ENCODE measurements at places on chromosomes 11 and 22.

DNA sequence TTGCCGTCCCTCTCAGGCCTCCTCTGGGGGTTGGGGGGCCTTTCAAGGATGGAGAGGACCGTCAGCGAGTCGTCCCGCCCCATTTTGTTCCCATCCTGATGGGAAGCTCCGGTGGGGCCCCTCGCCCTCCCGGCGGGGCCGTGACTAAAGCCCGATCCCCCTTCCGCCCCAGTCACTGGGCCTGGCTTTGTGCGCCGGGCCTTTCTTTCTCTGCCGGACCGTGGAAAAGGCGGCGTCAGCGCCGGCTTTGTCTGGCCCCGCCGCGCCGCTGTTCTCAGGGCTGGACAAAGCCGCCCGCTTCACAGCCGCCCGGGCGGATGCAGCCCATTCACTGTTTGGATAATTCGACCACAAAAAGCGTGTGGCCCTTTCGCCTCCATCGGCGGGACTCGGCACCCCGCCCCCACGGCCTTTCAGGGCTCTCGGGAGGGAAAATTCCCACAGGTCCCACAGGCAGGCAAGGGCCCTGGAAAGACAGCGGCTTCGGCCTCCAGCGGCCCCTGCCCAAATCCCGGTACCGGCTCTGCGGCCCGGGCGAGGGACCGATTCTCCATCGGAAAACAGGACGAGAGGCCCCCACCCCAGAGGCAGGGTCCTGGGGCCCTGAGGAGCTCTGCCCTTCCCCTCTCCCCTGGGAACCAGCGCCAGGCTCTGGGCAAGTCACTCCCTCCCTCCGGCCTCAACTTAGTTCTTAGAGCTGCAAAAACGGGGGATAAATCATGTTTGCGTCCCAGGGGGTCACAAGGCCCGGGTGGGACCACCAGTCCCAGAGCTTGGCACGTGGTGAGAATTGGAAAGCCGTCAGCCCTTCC, 87.2 kb downstream of the WNT7B start:
- no peak for DNase-seq

DNA sequence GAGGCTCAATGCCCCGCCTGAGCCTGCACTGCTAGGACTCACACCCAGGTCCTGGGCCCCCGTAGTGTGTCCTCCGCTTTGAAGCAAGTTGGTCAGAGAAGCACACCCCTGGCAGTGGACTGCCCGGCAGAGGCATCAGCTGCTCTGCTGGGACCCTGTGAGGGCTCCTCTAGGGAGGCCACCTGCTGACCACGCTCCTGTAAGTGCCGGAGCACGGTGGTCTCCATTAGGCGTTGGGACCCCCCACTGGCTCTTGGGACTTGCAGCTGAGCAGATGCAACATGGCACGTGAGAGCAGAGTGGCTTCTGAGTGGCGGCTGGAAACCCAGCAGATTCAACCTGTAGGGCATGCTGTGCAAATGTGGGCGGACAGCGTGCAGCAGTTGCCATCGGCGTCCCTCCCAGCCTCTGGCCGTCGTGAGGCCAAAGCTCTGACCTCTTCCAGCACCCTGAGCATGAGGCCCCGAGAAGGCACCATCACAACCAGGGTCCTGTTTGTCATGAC, 16.9 kb downstream of the MRGPRG start:
- no peak for DNase-seq

GRCh38 chr22:19199479-19199878, 20.9 kb upstream of the SLC25A1 start:
- DNase-seq, result no peak

DNA sequence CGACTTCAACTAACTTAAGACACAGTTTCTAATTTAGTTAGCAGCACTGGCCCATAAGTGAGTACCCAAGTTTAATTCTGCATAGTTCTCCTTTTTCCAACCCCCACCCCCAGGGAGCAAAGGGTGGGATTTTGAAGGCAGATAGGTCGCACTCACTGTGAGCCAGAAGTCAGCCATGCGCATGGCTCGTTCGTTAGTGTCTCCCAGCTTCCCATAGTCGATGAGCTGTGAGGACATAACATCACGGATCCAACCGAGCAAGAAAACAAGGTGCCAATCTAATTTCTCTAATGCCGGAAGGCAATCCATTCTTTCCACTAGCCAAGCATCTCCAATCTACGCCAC, 577 bp downstream of the MRPL17 start:
- DNase-seq, result no peak

DNA sequence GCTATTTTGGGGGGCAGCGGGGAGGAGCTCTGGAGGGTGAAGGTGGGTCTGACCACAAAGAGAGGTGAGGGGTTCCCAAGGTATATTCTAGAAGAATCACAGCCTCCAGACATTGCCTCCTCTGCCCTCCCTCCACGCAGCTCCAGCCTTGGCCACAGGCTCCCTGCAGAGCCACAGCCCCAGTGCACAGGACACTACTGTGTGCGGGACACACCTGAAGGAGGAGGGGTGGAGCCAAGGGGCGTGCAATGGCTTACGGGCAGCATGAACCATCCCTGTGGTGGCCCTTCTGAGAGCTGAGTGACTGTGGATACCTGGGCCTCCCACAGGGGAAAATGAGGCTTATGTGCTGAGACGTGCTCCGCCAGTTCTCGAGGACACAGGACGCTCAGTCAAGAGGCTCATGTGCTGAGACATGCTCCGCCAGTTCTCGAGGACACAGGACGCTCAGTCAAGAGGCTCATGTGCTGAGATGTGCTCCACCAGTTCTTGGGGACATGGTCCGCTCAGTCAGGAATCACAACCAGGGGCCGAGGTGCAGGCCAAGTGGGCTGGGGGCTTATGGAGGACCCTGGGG, 417.3 kb downstream of the SHANK2 start:
- DNase-seq, result no peak

- DNase-seq, result no peak
These were observed 3.1 kb upstream of the IL17REL start for GRCh38 chr22:50015451-50016307.

DNA sequence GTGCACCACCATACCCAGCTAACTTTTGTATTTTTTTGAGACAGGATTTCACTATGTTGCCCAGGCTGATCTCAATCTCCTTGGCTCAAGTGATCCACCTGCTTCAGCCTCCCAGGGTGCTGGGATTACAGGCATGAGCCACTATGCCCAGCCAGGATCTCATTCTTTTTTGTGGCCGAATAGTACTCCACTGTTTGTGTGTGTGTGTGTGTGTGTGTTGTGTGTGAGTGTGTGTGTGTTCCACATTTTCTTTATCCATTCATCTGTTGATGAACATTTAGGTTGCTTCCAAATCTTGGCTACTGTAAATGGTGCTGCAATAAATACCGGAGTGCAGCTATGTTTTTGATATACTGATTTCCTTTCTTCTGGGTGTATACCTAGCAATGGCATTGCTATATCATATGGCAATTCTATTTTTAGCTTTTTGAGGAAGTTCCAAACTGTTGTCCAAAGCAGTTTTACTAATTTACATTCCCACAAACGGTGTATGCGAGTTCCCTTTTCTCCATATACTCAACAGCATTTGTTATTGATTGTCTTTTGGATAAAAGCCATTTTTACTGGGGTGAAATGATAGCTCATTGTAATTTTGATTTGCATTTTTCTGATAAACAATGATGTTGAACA, 105.4 kb downstream of the TTC28 start:
- DNase-seq, result no peak

- DNase-seq, result peak; percentile 2
These were observed 192.7 kb downstream of the NAV2 start for GRCh38 chr11:19905280-19905853.

GRCh38 chr11:69882270-69882608, 63.0 kb upstream of the FGF3 start:
- no peak for DNase-seq

DNA sequence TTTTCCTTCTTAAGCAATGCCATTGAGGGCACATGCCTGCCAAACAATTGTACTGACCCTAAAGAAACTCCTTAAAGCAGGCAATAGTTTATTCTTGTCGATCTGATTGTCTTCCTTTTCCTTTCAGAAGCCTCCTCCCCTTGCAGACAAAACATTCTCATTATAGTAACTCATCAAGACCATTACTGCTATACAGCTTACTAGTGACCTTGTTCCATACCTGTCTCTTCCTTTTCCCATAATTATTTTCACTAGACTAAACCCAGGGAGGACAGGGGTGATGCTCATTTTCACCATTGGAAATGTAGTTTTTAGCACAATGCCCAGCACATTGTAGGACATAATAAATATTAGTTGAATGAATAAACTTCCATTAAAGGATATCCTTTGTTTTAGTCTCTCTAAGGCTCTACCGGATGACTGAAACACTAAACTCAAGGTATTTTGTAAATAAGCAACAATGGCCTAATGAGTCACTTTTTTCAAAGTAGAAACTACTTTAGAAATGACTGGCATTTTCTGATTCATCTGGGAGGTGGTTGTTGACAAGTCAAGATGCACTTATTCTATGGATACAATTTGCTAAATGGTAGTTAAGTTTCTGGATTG, 9.3 kb upstream of the MSANTD4 start:
- peak; percentile 67 for DNase-seq

GRCh38 chr11:94500181-94500580, 6.4 kb downstream of the ANKRD49 start:
- DNase-seq, result no peak

DNA sequence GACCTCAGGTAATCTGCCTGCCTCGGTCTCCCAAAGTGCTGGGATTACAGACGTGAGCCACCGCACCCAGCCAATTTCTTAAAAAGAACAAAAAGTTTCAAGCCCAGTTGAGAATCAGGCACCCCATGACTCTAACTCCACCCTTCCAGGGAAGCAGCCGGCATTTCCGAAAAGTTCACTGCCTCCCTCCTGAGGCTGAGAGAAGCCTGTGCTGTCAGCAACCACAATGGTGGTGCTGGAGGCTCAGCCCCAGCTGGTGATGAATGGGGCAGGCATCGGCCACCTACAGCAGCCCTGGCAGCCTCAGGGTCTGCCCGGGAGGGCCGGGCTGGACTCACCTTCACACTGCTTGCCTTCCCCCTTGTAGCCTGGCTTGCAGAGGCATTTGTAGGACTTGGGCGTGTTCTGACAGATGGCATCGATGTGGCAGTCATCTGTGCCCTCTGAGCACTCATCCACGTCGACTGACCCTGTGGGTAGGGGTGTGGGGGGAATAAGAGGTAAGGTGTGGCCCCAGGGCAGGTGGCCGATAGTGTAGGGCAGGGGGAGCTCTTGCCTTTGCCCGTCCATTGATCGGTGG, 4.3 kb downstream of the SCUBE1 start:
- DNase-seq, result no peak

- no peak for DNase-seq
These were observed 23.5 kb downstream of the ARHGAP8 start for GRCh38 chr22:44775862-44776261.

DNA sequence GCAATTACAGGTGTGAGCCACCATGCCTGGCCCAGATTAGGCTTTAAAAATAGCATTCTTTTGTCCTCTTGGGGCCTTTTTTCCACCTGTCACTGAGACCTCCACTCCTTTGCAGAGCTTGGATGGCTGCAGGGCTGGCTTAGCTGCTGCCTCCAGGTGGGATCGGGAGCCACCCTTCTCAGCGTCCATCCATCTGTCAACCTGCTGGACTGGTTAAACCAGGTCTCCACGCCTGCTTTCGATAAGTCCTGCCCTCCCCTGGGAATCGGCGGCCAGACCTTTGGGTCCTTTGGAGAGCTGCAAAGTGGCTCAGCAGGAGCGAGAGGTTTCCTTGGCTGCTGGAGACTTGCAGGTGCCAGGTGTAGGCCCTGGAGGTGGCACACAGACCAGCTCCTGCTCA, 23.4 kb upstream of the GRAMD4 start:
- no peak for DNase-seq

DNA sequence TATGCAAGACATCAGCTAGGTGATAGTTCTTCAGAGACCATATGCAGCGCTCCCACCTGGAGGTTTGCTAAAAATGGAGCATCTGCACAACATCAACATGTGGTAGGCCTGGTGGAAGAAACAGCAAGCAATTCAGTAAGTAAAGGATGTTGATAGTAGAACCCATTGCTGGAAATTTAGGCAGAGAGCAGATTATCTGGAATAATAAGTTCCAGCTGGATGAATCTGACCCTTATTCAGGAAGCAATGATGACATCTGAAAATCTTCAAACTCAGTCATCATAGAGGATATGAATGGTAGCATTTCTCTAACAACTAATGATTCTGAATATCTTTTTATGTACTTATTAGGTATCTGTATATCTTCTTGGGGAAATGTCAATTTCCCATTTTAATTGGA, 225.2 kb upstream of the ANO3 start:
- DNase-seq, result no peak

DNA sequence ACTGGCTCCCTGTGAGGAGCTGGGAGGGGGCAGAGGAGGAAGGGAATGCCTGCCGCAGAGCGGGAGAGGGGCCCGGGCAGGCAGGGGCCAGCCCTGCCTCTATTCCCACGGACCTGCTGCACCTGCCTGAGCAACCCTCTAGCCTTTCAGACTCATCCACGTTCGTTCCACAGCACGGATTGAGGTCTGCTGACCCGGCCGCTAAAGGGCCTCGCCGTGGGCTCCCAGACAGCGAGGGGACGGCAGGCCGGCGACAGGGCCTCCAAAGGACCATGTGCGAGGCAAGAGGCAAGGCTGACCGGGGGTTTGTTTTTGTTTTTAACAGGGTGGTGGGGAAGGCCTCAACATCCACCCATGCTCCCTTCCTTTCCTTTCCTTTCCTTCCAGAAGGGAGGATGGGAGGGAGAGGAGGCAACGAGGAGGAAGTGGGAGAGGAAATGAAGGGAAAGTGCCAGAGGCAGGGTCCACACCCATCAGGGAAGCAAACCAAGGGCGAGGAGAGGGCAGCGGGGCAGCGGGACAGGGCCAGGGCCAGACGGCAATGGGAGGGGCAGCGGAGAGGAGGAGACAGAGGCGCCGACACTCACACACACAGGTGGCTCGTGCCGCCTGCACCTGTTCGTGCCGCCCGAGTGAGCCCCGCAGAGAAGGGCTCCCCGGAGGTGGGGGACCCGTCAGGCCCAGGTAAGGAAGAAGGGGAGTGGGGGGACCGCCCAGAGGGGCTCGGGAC, 7.5 kb downstream of the LRFN4 start:
- DNase-seq, result no peak

DNA sequence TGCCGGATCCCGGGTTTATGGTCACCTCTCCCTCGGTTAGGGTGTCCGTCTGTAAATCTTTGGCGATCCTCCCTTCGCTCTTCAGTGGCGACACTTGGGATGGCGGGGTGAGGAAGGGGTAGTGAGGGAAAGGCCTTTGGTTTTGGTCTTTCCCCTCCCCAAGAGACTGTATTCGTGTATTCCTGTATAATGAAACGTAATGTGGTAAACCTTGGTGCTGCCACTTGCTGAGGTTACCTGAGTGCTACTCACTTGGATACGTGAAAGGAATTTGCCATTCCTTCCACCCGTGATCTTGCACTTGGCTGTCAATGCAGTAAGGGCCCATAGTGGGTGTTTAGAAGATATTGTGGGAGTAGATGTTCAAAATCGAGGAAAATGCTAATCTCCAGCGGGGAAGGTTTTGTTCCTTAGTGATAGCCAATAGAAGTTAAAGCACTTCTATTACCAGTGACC, 578 bp upstream of the NUP160 start:
- no peak for DNase-seq

GRCh38 chr11:45924036-45924915, 1.8 kb downstream of the LARGE2 start:
- DNase-seq, result no peak

GRCh38 chr11:29755474-29755873, 261.4 kb downstream of the KCNA4 start:
- DNase-seq, result no peak

- DNase-seq, result no peak
These were observed 33.7 kb upstream of the BRSK2 start for GRCh38 chr11:1356007-1356435.
